Body of pancreas (tissue), 4 donors: ENCODE measurements at places on chromosomes 2 and 18. TPM values are rescaled to one million over a fixed set of nuclear protein-coding genes. Genes with fewer than 3 reads are reported as not detected.

DNA sequence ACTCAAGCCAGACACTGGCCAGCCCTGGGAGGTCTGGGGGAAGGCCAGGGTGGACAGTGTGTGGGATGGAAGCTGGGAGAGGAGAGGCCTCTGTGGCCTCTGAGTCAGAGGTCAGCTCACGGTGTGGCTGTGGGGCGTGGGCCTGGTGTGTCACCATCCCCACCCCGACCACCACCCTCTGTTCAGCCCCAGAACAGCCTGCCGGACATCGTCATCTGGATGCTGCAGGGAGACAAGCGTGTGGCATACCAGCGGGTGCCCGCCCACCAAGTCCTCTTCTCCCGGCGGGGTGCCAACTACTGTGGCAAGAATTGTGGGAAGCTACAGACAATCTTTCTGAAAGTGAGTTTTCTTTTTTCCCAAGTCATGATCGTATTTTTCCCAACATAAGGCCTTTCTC, 110.5 kb downstream of the DYSF start:
- H3K36me3 ChIP-seq = no peaks in the 10 kb centered on the region
- H3K27ac ChIP-seq = no peak overlapping the region
- H3K27me3 ChIP-seq = no peaks in the 10 kb centered on the region
- no peak overlapping the region for H3K4me3 ChIP-seq
- peaks cover 9% of the 10 kb centered on the region for H3K4me1 ChIP-seq
- no peak for DNase-seq

GRCh38 chr18:78770139-78770822, 209.3 kb upstream of the SALL3 start:
- DNase-seq = no peak
- no peaks in the 10 kb centered on the region for H3K27me3 ChIP-seq
- H3K4me3 ChIP-seq = no peak overlapping the region
- H3K36me3 ChIP-seq = no peaks in the 10 kb centered on the region
- H3K27ac ChIP-seq = no peak overlapping the region

The IFIH1 gene
- total RNA-seq = 13.2 TPM

DNA sequence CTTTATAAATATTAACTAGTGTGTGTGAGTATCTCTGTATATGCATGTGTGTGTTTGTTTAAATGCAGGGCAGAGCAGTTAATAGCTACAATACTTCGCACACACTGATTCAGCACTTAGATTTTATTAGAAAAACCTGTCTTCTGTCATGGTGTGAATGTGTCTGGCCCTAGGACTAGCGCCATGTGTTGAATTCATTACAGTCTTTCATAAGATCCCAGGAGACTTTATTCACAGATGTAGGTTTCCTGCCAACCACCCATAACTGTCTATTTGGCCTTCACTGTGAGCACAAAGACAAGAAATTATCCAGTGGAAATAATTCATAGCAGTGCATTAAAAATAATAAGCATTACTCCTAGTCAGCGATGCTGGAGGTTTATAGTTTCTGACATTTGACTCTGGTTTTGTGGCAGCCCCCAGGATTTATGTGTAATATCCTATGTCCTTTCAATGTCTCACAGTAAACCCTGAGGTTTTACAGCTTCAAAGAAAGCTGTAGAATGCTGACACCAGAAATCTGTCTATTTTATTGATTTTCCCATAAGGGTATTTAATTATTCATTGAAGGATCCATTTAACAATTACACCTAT, 93.9 kb downstream of the ZNF804A start:
- no peak overlapping the region for H3K27ac ChIP-seq
- DNase-seq = no peak
- H3K4me1 ChIP-seq = no peaks in the 10 kb centered on the region
- no peaks in the 10 kb centered on the region for H3K36me3 ChIP-seq

GRCh38 chr2:144694456-144694855, 174.5 kb upstream of the ZEB2 start:
- H3K4me1 ChIP-seq = no peaks in the 10 kb centered on the region
- H3K27ac ChIP-seq = no peak overlapping the region
- H3K4me3 ChIP-seq = no peak overlapping the region
- H3K36me3 ChIP-seq = no peaks in the 10 kb centered on the region

GRCh38 chr2:237323656-237324055, 90.3 kb downstream of the COL6A3 start:
- no peak overlapping the region for H3K4me3 ChIP-seq
- H3K27ac ChIP-seq = no peak overlapping the region
- DNase-seq = no peak
- H3K27me3 ChIP-seq = no peaks in the 10 kb centered on the region

DNA sequence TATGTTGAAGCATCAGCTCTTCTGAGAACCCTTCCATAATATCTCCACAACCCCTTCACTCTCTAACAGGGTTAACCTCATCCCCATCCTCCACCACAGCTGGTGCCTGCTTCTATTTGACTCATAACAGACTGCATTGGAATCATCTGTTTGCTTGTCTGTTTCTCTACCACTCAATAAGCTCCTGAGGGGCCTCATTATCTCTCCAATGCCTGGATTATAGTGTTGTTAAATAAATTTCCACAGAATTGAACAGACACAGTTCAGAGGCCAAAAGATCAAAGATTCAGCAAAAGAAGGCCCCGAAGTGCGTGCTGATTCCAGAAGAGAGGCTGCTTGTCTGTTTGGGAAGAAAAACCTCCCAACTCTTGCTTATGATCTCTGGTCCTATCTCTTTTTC, 33.7 kb upstream of the FAM98A start:
- H3K27me3 ChIP-seq = no peaks in the 10 kb centered on the region
- no peak overlapping the region for H3K4me3 ChIP-seq
- no peak for DNase-seq
- H3K36me3 ChIP-seq = no peaks in the 10 kb centered on the region

DNA sequence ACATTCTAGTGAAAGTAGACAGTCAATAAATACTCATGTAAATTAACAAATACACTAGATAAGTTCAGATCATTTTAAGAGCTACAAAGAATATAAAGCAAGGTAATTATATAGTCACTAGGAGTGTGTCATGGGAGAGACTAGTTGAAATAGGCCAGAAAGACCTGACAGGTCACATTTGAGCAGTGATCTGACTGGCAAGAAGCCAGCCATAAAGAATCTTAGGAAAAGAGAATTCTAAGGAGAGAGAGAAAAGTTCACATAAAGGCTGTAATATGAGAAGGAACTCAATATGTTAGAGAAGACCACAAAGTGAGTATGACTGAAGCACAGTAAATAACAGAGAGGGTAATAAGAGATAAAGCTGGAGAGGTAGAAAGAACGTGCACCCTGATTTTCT, 31.2 kb downstream of the VSNL1 start:
- H3K27me3 ChIP-seq = no peaks in the 10 kb centered on the region
- no peaks in the 10 kb centered on the region for H3K4me1 ChIP-seq
- no peak overlapping the region for H3K27ac ChIP-seq
- no peaks in the 10 kb centered on the region for H3K36me3 ChIP-seq
- DNase-seq = no peak

DNA sequence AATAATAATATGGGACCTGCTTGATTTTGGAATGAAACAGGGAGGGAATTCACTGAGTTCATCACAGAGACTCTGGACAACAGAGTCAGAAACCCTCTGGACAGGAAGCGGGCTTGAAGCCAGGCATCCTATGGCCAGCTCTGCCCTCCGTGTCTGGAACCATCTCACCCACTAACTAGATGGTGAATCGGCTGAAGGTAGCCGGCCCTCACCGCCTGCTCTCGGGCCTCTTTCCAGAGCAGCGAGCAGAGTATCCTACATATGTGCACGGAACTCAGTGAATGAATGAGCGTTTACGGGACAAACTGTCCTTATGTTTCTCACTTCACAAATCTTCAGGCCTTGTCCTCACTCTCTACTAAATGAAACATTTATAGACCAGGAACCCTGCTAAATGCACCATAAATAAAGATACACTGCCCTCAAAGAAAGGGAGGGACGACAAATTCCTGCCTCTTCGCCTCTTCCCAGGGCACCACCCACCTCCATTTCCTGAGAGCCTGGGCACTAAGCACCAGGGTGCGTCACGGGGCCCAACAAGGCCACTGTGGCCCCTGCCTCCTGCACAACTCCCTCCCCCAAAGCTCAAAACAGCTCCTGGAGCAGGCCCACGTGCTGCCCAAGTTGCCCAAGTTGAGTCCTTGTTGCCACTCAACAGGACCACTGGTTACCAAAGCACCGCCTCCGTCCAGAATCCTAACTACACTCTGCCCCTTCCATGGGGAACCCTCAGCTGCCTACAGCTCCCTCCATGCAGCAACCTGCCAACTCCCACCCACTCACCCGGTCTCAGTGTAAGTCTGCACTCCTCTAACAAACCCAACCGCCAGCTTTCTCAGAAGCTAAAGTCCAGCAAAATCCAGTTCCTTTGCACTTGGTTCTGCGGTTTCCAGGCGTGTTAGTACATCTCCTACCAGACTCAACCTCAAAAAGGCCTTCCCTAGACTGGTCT, 1.7 kb downstream of the TBC1D8 start:
- no peaks in the 10 kb centered on the region for H3K36me3 ChIP-seq
- H3K4me1 ChIP-seq = peaks cover 71% of the 10 kb centered on the region
- peak; percentile 30 for DNase-seq
- H3K27me3 ChIP-seq = no peaks in the 10 kb centered on the region
- H3K4me3 ChIP-seq = peak overlapping the region; percentile 70

The EVA1A gene
- total RNA-seq = 31.3 TPM

- peaks cover 15% of the 10 kb centered on the region for H3K4me1 ChIP-seq
- DNase-seq = no peak
- no peak overlapping the region for H3K27ac ChIP-seq
- no peaks in the 10 kb centered on the region for H3K27me3 ChIP-seq
- H3K36me3 ChIP-seq = no peaks in the 10 kb centered on the region
Measured at GRCh38 chr2:188328419-188328818, 36.7 kb downstream of the GULP1 start.

The OSR1 gene
- total RNA-seq = 5.3 TPM

- H3K4me1 ChIP-seq = peaks cover 8% of the 10 kb centered on the region
- H3K27me3 ChIP-seq = no peaks in the 10 kb centered on the region
- H3K4me3 ChIP-seq = no peak overlapping the region
- no peak overlapping the region for H3K27ac ChIP-seq
Measured at GRCh38 chr2:50535971-50536759, 495.8 kb downstream of the NRXN1 start.

DNA sequence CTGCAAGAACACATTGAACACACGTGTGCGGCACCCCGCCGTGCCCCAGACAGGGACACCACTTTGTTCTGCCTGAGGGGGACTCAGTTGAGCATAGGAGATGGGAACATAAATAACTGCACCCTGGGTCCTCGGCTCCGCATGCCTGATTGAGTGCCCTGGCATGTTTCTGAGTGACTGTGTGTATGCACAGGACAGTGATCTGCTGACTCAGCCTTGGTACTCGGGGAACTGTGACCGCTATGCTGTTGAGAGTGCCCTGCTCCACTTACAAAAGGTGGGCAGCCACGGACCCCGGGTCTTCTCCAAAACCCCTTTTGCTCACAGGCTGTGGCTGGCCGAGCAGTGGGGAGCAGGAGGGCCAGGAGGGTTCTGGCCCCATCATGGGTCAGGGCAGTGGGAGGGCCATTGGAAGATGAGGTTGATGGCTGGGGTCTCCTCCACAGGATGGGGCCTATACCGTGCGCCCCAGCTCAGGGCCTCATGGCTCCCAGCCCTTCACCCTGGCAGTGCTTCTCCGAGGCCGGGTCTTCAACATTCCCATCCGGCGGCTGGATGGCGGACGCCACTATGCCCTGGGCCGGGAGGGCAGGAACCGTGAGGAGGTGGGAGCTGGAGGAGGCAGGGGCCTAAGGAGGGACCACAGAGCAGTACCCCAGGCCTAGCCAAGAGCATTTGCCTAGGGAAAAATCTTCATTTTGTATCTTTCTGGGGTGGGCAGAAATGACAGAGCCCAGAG, 16.9 kb downstream of the SH2D6 start:
- DNase-seq = no peak
- H3K4me1 ChIP-seq = peaks cover 72% of the 10 kb centered on the region
- H3K36me3 ChIP-seq = no peaks in the 10 kb centered on the region
- H3K27ac ChIP-seq = no peak overlapping the region
- H3K27me3 ChIP-seq = no peaks in the 10 kb centered on the region

The STAM2 gene
- 34.0 TPM for total RNA-seq

DNA sequence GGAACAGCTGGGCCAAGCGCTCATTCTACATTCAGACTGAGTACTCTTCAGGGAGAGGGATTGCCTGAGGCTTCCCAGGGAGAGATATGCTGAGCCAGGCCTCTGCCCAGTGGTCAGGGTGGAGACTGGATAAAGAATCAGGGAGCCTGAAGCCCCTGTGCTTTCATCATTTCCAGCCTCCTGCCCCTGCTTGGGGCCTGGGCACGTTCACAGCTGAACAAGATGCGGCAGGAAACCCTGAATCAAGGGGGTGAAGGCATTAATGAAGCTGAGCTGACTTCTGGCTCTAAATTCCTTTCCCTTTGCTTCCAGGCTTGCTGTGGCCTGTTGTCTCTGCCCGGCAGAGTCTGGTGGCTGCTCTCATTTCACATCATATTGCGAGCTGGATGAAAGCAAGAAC, 35.0 kb downstream of the RPL37A start:
- no peak overlapping the region for H3K27ac ChIP-seq
- H3K4me1 ChIP-seq = peaks cover 7% of the 10 kb centered on the region
- no peak for DNase-seq
- no peaks in the 10 kb centered on the region for H3K27me3 ChIP-seq

- no peaks in the 10 kb centered on the region for H3K27me3 ChIP-seq
- H3K4me1 ChIP-seq = peaks cover 43% of the 10 kb centered on the region
- peak within 1 kb of the TSS; percentile 48 for H3K4me3 ChIP-seq
- peak within 1 kb of the TSS; percentile 85 for H3K27ac ChIP-seq
- peak; percentile 66 for DNase-seq
- H3K36me3 ChIP-seq = no peaks in the 10 kb centered on the region
Measured at GRCh38 chr2:9205963-9206948, at the start of gene ASAP2. ASAP2 (plus strand) TSS chr2:9206812; CDS start chr2:9207105, 293 bp downstream.

DNA sequence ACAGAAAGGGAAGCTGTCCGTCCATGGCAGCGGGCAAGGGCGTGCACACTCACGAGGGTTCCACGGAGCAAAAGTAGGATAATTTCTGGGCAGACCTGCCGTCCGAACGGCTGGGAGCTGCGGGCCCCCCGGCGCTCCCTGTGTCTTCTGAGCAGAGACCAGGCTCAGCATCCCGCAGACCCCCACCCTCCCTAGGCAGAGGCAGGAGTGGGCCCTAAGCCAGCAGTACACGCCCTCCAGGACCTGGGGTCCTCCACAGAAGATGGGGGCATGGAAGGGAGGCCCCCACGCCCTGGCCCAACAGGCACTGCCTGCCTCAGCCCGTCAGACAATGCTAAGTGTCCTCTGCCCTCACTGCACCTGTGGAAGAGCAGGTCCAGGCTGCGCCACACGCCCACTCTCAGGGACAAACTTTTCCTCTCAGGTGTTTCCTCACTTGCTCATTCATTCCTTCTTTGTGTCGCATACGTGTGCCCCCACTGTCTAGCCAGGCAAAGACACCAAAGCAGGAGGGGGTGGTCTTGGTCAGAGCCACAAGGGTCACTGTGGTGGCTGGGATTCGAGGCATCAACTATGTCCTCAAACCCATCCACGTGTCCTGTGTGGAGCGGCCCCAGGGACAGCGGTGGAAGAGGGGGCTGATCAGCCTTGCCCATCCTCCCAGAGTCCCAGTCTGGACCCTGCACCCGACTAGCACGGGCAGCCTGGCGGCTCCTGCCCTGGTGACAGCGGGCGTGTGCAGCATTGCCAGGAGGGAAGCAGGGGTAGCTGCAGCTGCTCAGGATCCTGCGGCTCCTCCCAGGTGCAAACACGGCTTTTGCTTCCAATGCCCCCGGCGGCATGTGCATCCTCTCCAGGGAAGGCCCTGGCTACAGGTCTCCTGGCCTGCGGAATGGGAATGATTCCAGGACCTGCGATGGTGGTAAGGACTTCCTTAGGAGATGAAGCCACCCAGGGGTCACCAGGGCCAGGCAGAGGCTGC, 2.4 kb upstream of the GPC1 start:
- H3K4me3 ChIP-seq = no peak overlapping the region
- H3K27ac ChIP-seq = no peak overlapping the region
- H3K4me1 ChIP-seq = peaks cover 32% of the 10 kb centered on the region
- peak; percentile 11 for DNase-seq
